ENCODE measurements at places on chromosomes 13 and 19. TPM values are rescaled to one million over a fixed set of nuclear protein-coding genes. Genes with fewer than 3 reads are reported as not detected.

DNA sequence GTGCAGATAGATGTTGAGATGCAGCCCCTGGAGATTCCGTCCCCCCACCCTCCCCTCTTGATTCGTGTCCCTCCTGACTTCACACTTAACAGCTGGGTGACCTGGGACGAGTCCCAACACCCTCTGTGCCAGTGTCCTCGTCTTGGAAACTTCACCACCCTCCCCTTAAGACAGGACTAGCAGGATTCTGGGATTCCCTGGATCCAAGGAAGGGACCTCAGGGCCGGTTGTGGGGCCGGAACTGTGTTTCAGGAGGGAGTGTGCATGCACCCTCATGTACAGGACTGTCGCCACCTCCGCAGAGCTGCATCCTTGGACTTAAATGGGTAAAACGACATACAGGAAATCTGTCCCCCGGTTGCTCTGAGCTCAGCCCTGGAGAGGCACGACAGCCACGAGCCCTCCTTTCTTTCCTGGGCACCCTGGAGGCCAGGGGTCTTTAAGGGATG lies 990 bp downstream of the MYO9B start:
- H3K27me3 ChIP-seq = no peaks in the 10 kb centered on the region
- peak overlapping the region; percentile 37 for H3K27ac ChIP-seq
- H3K4me3 ChIP-seq = peak overlapping the region; percentile 74

DNA sequence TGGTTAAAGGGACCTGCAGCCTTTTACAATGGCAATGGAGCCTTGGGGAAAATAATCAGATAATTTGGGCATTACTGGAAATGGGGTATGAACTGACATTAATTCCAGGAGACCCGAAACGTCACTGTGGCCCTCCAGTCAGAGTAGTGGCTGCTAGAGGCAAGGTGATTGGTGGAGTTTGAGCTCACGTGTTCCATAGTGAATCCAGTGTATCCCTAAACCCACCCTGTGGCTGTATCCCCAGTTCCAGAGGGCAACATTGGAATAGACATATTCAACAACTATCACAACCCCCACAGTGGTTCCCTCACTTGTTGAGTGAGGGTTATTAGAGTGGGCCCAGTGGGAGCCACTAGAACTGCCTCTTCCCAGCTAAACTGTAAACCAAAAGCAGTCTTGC lies 3.3 kb upstream of the LILRA2 start:
- no peak overlapping the region for H3K4me3 ChIP-seq
- no peaks in the 10 kb centered on the region for H3K36me3 ChIP-seq
- H3K27me3 ChIP-seq = peaks cover 38% of the 10 kb centered on the region
- no peak for DNase-seq
- no peak overlapping the region for H3K27ac ChIP-seq

- no peak overlapping the region for H3K4me3 ChIP-seq
- no peak for DNase-seq
- H3K36me3 ChIP-seq = no peaks in the 10 kb centered on the region
- H3K27ac ChIP-seq = no peak overlapping the region
- H3K27me3 ChIP-seq = peaks cover 4% of the 10 kb centered on the region
Observed at GRCh38 chr13:28843639-28844038, 23.5 kb downstream of the MTUS2 start.

- no peaks in the 10 kb centered on the region for H3K36me3 ChIP-seq
- H3K27ac ChIP-seq = no peak overlapping the region
- H3K27me3 ChIP-seq = peaks cover 10% of the 10 kb centered on the region
- no peak for DNase-seq
- H3K4me1 ChIP-seq = peaks cover 4% of the 10 kb centered on the region
- no peak overlapping the region for H3K4me3 ChIP-seq
Observed at GRCh38 chr13:51327961-51328360, 11.5 kb upstream of the SERPINE3 start.

DNA sequence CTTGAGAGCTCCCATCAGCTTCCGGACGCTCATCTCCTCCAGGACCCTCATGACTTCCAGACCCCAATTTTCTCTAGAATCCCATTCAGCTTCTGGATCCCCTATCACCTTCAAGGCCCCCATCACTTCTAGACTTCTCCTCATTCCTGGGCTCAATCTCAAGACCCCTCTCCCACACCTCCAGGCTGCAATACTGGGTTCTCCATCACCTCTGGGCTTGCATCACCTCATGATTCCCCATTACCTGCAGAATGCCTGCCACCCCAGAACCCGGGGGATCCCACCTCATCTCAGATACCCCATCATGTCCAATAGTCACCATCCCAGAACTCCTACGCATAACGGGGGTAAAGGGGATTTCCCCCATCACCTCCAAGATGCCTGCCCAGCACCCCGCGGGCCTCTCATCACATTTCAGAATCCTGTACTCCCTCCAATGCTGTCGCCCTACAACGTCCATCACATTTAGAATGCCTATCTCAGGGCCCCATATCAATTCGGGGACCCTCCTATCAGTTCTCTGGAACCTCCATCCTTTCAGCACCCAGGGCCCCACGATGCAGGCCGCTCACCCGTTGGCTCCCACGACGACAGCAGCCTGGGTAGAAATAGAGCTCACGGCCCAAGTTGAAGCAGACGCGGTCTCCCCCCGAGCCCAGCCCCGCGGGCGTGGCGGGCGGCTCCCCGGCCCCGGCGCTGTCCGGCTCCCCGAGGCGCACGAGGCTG lies 738 bp downstream of the DMWD start:
- peaks cover 42% of the 10 kb centered on the region for H3K27me3 ChIP-seq
- peak overlapping the region; percentile 58 for H3K4me3 ChIP-seq
- no peak for DNase-seq
- peaks cover 23% of the 10 kb centered on the region for H3K4me1 ChIP-seq

Gene RFPL4AL1
- total RNA-seq = not detected

Measured in T-cell (primary cell).